NCI-H748 treated with DMSO at 0.1 percent for 48 hours (cell line): ENCODE measurements at places on chromosomes 11 and 22.

DNA sequence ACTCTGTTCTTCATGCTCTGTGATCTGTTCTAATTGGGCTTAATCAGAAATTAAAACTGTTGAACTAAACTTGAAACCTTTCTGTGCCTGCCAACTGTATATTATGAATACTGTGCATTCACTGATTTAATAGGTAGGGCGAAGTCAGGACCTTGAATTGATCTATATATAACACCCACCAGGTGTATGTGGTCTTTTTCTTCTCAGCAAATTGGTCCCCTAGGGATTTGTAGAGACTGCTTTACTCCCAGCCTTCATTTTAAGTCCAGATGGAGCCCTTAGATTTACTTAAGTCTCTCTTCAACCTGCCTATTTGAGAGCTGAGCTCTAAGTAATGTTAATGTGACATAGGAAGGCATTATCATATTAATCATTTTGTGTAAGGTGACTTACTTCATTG lies 257.5 kb downstream of the TMEM135 start:
- no peak for DNase-seq

GRCh38 chr22:27729246-27729645 lies 72.3 kb downstream of the MN1 start:
- DNase-seq, result no peak

GRCh38 chr11:13215149-13215548 lies 62.4 kb upstream of the BMAL1 start:
- DNase-seq, result no peak

DNA sequence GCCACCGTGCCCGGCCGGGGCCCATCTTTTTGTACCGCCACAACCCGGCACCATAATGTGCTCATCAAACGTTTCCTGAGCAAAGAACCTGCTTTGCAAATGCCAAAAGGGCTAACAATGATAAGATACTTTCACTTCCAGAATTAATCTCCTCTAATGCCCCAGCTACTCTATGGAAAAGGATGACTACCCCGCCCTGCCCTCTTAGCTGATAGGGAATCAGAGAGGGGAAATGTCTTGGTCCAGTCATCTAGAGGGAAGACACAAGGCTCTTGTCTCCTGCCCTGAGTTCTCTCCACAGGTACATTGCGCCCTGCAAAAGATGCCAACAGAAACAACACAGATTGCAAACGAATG lies 586 bp downstream of the TTLL1 start:
- DNase-seq, result no peak

DNA sequence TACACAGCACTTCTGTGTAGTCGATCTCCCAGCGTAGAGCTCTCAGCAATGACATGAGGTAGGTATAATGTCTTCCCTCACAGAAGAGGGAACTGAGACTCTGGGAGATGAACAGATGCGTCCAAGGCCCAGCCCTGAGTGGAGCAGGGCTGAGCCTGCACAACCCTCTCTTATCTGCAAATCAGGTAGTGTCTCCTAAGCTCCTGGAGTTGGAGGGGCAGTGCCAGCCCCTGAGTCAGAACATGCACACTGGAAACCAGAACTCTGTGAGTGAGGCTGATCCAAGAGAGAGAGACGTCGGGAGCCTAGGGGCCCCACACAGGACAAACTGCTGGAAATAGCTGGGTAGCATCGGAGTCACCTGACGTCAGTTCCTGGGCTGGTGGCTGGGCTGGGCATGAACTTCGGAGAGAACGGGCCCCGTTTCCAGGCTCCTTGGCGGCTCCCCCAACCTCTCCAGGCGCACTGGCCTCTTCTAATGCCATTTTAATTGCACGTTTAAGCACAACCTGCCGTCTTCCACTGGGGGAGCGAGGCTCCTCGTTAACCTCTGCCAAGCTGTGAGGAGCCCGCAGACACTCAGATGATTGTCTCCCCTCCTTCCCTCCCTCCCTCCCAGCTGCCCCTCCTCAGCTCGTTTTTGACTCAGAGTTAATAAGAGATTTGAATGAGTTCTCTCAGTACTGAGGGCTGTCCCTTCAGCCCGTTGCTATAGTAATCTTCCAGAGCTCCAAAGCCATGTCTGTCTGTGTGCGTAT lies 191.2 kb upstream of the TBCEL start:
- no peak for DNase-seq

- DNase-seq, result no peak
Measured at GRCh38 chr22:30183271-30183670, 63.3 kb downstream of the LIF start.

GRCh38 chr22:48537343-48537680 lies 1290.4 kb downstream of the BRD1 start:
- DNase-seq, result no peak

DNA sequence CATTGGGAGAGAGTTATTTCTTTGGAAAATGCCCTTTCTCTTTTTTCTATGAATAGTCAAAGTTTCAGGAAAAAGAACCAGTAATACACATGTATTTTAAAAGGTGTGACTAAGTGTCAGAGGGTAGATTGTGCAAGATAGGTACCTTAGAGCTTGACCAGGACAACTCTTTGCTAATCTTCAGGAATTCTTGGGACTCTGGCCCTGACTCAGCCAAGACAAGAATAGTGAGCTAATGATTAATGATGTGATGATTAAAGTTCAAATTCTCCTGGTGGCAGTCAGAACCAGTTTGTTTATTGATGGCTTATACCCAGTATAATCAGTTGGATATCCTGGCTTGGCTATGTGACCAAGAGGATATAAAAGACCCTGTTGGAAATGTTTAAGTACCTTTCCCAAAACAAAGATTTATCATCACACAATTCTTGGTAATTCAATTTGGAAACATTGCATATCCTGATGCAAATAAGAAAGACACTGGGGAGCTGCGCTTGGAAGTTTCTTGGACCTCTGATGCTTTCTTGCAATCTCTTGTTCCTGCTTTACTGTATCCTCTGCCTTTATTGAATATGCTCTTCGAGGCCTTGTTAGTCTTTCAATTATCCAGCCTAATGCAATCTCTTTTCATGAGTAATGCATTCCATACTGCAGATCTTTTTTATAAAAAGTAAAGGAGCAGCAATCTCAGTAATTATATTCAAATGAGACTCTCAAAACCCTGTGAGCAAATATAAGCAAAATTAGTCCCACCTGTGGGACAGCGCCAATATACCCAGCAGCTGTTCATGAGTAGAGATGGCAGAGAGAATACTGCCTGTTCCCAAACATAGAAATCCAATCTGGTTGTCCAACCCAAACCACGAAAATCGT lies 48.0 kb upstream of the CEP126 start:
- DNase-seq, result peak; percentile 3

DNA sequence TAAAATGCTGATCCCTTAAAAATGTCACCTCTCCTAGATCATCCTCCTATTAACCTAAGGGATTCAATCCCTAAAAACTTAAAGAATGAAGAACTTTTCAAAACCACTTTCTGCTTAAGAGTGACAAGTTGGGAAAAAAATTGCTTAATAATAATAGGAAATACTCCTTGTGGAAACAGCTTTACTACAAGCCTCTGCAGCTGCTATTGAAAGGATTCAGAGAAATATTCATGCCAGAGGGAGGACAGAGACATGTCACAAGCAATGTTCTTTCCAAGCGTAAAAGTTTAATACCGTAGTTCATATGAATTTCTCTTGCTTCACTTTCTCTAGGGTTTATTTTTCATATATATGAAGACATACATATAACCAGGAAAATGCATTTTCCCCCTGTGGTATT lies 98.2 kb downstream of the ARHGAP20 start:
- DNase-seq, result no peak

GRCh38 chr11:46900091-46900746 lies 18.1 kb downstream of the LRP4 start:
- DNase-seq, result no peak

DNA sequence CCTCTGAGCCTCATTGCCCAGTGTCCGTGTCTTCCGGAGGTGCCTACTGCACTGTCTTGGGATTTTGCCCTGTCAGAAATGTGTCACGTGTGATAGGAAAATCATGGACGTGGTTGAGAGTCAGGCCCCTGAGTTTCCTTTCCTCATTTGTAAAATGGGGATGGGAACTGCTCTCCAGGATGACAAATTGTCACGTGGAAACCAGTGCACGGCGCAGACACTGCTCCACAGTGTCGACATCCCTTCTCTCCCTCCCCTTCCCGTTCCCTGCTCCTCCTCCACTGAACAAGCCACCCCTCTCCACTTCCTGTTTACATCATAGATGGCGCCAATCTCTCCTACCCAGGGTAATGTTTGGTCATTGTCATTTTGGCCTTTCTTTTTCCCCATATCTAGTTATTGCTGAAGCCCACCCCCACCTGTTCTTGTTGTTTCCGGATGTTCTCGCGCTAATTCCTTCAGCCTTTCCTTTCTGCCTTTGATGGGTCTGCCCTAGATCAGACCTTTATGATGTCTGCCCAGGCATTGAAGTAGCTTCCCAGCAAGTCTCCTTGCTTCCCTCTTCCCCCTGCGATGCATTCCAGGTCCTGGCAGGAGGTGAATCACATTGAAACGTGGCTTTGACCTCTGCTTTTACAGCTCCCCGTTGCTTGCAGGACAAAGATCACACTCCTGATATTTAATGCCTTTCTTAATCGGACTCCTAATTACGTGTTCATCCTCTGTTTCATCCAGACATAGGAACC lies 91.8 kb downstream of the TBC1D22A start:
- no peak for DNase-seq

GRCh38 chr11:80815752-80816453 lies 1375.1 kb upstream of the TENM4 start:
- no peak for DNase-seq

GRCh38 chr11:88012456-88012855 lies 162.8 kb downstream of the RAB38 start:
- peak; percentile 40 for DNase-seq

GRCh38 chr22:35861451-35861850 lies 143.8 kb downstream of the APOL5 start:
- DNase-seq, result no peak

DNA sequence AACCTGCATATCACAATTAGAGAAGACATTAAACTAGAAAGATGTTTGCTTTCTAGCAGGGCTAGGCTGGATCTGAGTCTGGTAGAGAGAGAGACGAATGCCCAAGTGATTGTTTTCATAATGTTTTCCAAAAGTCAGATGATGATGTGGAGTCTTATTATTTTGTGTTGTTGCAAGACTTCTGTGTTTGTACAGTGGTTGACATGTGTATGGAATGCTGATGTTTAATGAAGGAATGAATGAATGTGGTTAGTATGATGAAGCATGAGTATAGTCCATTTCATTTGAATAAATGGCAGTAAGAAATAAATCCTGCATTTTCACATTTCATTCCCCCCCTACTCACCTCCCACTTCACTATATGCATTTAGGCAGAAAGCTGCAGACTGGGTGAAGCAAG lies 69.6 kb downstream of the PPP2R1B start:
- no peak for DNase-seq
